ENCODE measurements at places on chromosomes 1 and 21.

DNA sequence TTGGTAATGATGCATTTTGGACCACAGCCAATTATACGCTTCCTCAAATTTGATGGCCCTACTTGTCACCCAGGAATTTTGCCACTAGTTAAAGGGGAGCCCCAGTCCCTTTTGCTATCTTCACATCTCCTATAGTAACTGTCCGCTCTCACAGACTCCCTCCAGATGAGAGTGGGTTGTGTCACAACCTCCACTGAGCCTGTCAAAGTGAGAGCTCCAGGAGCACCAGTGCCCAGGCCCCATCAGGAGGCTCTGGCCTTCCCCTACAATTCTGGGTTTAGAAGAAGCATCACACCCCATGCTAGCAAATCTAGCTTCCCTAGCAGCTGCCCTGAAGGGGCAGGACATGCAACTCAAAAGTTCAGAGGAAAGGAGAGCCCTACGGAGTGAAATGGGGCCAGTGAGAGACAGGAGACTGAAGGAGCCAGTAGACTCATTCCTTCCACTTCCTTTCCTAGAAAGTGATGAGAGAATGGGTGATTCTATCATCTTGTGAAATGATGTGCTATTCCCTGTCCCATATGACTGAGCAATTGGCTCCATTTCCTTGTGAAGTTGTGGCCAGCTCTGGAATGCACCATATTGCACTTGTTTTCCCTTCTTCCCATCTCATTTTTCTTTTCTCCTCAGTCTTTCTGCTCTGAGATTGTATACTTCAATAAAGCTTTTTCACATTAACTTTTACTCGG is 541.3 kb downstream of the DPYD start:
- DNase-seq: no peak

- DNase-seq: no peak
Measured at GRCh38 chr1:241611063-241611462, 29.1 kb downstream of the CHML start.

DNA sequence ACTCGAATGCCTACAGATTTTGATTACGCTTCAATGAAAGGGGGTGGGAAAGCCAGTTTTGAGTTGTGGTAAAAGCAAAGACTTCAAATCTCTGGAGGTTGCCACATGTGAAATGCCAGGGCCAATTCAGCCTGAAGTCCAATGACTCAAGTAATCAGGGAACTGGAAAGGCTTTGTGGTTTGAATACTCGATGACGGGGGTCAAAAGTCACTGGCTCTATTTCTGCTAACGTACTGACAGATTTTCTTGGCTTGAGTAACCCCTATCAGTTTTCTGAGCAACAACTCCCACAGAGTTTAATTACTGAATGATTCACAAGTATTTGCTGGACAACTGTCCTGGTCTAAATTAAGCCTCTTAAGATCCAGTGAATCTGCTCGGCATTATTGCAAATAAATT is 152.2 kb downstream of the SIPA1L2 start:
- DNase-seq: no peak

DNA sequence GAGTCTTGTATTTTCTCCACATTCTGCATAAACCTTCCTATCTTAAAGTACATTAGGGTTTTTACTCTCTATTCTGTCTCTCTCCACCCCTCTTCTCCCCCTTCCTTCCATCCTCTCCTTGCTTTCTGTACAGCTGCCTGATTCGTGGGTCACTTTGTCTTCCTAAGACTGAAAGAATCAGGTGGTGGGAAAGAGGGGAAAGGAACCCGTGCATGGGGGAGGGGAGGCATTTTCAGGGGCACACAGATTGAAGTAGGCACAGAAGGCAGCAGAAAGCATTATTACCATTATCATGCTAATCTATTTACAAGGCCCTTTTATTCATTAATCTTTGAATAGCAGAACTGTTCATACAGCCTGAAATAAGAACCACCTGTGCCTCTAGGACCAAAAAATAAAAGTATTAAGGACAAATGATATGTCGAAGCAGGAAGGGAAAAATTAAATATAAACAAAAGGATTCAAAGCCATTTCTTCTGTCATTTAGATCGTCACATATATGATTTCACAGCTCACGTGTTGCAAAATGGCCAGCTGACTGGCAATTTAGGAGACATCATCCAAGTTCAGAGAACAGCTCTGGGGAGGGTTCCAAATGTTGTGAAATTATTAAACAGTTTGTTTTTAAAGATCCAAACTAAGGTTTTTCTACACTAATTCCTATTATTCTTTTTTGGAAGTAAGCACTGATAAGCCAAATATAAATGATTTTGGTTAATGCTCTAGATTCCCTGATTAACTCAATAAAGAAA is 154.6 kb downstream of the PBX1 start:
- no peak for DNase-seq

- DNase-seq: no peak
Measured at GRCh38 chr1:84889437-84889836, 3.6 kb downstream of the LPAR3 start.

DNA sequence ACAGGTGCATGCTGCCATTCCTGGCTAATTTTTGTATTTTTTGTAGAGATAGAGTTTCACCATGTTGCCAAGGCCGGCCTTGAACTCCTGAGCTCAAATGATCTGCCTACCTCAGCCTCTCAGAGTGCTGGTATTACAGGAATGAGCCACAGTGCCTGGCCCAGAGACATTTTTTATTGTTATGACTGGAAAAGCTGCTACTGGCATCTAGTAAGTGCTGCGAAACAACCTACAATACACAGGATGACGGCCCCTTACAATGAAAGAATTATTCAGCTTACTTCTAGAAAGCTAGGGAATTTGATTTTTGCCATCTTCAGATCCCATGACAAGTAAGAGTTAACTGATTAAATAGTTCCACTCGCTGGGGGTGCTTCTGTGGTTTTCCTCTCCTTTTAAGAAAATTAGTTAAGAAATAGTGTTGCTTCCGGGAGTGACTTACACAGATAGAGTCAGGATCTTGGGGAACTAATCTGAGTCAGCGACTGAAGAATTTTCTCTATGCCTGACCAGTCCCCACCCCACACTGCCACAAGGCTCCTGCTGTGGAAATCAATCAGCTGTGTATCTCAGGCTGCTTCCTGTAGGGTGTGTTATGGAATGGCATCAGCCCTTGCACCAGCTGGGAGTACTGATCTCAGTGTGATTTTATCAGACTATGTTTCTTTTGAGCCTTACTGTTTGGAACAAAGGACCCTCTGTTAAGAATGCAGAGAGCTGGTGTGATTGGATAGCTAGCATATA is 93.0 kb upstream of the BMP8A start:
- no peak for DNase-seq

DNA sequence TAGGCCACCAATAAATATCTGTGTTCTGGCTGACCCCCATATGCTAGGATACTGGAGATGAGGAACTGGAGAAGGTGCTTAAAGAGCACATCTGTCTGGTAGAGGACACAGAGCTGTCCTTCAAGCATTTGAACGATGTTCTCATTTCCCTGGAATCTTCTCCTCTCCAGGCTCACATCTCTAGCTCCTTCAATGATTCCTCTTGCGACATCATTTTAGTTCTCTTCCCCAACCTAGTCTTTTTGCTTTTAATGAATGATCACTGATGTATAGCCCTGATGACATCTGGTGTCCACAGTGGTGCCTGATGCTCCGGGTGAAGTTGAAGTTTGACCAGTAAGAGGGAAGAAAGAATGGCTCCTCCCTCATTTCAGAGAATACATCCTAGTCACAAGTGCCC is 80.8 kb upstream of the UBE2U start:
- no peak for DNase-seq

GRCh38 chr1:225877580-225877979 is 4.6 kb downstream of the TMEM63A start:
- no peak for DNase-seq

- DNase-seq: no peak
Measured at GRCh38 chr1:182666706-182667105, 17.7 kb downstream of the RGS8 start.

- DNase-seq: no peak
Measured at GRCh38 chr1:180230791-180231505, 884 bp downstream of the LHX4 start.

DNA sequence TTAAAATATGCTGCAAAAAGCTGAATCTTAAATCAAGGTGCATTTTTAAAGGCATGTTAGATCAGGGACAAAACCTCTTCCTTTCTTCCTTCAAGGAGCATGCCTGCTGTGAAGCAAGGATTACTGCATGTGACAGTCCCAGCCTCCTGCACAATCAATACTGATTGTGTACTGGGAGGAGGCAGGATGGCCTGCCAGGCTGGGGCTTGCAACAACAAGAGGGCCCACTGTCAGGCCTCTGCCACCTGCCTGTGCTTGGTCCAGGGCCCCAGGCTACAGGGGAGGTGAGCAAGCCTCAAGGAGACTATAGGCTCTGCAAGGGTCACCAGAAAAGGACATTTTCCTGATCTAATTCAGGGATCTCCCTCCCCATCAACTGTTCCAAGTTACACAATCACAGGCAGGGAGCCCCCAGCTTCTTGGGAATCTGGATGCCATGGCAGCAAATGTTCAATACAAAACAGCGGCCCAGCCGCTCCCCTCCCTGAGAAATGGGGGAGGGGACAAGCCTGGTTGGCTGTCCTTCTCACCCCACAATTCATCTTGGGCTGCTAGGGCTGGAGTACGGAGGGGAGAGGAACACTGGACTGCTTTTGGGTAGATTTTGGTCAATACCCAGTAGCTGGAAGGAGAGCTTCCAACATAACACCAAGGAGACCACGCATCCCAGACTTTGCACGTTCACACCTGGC is 76.7 kb downstream of the SSBP3 start:
- no peak for DNase-seq

DNA sequence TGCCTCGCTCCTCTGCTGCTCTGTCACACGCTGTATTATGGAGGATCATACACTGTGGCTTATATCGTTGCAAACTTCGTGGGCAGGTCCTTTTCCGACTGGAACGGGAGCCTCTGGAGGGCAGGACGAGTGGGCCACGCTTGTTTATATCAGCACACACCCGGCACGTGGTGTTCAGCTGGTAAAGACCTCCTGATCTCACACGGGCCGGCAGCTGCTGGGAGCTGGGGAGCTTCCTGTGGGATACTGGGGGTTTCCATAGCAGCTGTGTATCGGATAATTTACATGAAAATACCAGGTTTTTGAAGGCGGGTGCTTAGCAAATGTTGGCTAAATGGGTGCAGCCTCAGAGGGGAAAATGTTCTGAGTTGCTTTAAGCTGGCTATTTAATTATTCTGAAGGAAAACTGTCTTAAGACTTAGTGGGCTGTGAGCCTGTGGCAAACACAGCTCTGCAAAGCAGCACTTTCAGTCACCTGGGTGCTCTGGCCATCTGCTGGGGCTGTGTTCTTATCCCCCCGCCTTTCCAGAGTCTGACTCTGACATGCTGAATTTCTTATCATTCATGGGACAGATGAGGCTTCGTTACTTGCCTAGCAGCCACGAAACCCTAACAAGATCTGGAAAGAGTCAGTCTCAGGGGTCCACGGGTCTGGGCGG is 103.6 kb upstream of the GCLM start:
- no peak for DNase-seq

DNA sequence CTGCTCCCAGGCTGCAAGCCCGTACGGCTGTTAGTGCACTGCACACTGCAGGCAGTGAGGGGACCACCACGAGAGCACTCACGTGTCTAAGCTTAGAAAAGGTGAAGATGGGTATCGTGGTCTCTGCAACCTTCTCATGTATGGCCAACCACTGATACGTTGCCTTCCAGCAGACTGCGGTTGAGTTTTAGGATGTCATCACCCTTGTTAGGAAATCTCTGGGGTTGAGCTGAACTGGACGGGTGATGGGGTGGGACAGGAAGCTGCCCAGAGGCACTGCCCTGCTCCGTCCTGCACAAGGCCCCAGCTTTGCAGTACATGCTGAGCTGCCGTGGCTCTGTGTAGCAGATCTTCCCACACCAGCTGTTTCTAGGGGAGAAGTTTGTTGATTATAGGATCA is 43.3 kb downstream of the FAAP20 start:
- no peak for DNase-seq

GRCh38 chr1:203169770-203170520 is 5.7 kb downstream of the MYBPH start:
- DNase-seq: no peak

- DNase-seq: no peak
Measured at GRCh38 chr1:230394134-230394533, 32.0 kb downstream of the PGBD5 start.

GRCh38 chr1:207990455-207990854 is 79.5 kb upstream of the CD34 start:
- no peak for DNase-seq

DNA sequence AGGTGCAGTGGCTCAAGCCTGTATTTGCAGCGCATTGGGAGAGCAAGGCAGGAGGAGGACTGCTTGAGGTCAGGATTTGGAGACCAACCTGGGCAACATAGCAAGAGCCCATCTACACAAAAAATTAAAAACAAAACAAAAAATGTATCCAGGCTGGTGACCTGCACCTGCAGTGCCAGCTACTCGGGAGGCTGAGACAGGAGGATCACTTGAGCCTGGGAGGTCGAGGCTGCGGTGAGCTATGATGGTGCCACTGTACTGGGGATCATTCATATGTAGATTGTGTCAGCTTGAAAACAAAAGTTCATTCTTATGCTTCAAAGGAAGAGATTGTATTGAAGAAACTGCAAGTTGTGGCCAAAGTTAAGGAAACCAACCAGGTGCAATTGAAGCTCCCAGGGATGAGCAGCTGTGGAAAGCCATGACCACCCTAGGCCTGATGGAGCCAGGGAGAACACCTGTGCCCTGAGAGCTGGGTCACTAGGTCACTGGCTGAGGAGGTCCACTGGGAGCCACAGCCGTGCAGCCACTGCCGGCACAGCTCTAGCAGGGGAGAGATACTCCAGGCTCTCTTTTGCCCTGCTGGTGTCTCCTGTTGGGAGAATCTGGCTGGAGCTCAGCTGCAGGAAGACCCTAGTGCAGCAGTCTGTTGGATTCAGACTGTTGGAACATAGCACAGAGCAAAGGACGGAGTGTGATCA is 13.3 kb upstream of the BRWD1 start:
- DNase-seq: no peak

DNA sequence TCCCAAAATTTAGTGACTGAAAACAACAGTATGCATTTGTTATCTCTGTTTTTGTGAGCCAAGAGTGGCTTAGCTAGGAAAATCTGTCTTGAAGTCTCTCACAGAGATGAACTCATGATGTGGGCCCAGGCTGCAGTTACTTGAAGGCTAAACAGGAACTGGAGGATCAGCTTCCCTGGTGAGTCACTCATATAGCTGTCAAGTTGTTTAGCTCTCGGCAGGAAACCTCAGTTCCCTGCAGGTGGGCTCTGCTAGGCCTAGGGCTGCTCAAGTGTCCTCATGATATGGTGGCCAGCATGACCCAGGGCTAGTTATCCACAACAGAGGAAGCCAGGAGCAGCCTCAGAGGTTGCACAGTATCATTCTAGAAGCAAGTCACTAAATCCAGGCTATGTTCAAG is 30.2 kb upstream of the DDX59 start:
- DNase-seq: no peak

- no peak for DNase-seq
Measured at GRCh38 chr1:167219194-167219593, 1.5 kb upstream of the POU2F1 start.

Data from cortex of kidney (tissue), 1 donor.